A549 treated with Hydrocortisone at 1 μM for 4 hours (cell line): ENCODE measurements at places on chromosomes 2 and 18. TPM values are rescaled to one million over a fixed set of nuclear protein-coding genes. Genes with fewer than 3 reads are reported as not detected.

Gene TAF4B
- 3.5 to 5.4 TPM (median 4.5 TPM) in 5 replicates for total RNA-seq

Gene GYPC
- not detected in 5 replicates for total RNA-seq

Gene CRYBA2
- not detected in 5 replicates for total RNA-seq

Gene CCDC141
- total RNA-seq: 0.01 TPM in 1 of 5 replicates, not detected in the others

Gene RGPD8
- total RNA-seq: 2.3 to 4.7 TPM (median 2.9 TPM) in 5 replicates
